ENCODE measurements at places on chromosomes 7 and 10.

DNA sequence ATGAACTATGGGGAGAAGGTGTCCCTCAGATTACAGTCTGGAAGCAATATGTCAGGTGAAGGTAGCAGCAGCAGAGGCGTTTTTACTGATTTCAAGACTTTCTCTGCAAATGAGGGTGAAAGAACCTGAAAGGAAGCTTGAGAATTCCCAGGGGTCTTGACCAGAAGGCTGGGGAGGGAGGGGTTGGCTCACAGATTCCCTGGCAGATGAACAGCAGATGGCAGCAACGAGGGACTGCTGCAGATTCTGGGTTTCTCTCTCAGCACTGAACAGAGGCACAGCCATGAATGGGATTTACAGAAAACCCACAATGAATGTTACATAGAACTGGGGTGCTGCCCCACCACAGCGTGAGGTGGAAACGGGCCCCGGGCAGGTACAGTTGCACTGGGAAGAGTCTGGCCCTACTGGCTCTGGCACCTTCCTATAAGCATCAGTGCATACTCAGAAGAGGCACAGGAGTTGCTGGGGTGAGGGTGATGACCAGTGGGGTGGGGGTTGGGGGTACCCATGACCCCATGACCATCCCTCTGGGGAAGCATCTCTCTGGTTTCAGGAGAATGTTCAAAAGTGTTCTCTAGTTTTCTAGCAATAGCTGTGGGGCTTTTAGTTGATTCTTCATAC lies 317.8 kb downstream of the SH2D4B start:
- no peak for DNase-seq

GRCh38 chr10:4169448-4169847 lies 384.4 kb upstream of the KLF6 start:
- DNase-seq = no peak

DNA sequence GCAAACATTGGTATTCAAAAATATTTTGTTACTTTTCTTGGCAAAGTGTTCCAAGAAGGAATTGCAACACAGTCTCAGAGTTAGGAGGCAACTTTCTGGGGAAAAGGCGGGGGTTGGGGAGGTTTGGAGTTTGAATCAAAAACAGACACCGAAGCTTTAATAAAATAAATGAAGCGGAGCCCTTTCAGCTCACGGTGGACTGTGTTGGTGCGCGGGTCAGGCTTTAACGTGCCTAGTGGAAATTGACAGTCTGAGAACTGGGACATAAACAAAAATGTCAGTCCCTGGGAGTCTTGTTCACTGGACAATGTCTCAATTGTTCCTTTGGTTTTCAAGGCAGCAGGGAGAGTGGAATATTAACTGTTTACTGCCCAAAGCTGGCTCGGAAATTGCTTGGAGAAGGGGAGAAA lies 109.3 kb downstream of the TCF7L2 start:
- no peak for DNase-seq

DNA sequence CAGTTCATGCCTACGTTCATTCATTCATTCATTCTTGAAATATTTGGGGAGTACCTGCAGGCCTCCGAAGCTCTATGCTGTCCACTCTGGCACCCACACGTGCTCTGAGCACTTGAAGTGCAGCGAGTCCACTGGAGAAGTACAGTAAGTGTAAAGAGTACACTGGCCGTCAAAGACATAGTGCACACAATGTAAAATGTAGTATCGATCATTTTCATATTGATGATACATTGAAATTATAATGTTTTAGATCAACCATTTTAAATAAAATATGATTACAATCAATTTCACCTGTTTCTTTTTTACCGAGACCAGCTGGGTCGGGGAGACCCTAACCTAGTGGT lies 37.0 kb upstream of the PURB start:
- DNase-seq = no peak

- no peak for DNase-seq
Measured at GRCh38 chr10:58384544-58384998, 639 bp upstream of the TFAM start.

DNA sequence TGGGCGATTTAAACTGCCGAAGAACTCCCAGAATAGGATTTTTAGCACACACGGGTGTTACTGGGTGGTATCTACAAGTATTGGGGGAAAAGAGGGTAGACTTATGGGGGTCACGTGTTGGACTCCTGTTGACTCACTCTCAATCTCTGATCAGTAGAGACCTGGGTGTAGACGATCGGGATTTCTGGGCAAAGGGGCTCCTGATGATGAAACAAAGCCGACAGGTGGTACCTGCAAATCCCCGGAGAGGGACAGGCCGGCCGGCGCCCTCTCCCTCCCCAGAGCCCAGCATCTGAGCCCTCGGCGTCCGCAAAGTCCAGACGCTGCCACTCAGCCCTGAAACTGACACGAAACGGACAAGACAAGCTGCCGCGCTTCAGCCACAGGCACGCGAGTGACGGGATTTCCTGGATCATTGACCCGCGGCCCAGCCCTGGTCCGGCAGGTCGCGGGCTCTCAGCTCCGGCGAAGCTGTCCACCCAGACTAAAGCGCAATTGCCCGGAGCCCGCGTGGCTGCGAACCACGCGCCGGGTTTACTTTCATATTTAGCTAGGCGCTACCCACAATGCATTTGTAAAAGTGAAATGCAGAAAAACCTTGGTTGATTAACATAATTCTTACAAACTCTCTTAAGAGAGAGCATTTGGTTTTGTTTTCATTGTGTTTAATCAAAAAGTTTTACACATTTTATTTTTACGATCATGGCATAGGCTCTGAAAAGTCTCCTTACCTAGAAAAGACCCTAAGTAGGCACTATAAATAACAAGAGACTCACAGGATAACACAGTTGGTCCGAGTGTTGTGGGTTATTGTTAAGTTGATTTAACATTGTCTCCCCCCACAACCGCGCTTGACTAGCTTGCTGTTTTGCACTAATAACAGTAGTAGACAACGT lies 56.9 kb upstream of the EZH2 start:
- peak; percentile 84 for DNase-seq

GRCh38 chr7:12119620-12120303 lies 91.3 kb upstream of the TMEM106B start:
- no peak for DNase-seq

DNA sequence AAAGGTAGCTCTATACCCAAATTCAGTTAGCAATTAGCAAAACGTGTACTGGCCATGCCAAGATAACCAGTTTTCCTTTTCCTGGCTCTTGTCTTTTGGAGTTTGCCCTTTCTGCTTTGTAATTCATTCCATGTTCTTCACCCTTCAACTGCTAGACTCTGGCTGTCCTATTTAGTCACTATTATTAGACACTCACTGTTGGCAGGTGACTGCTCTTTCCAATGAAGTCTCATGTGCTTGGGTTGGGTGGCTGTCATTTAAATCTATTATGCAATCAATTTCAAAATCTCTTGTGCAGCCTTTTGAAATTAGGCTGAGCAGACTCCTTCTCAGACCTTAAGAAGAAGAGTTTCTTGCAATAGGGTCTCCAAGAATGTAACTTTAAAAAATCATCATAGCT lies 266.5 kb downstream of the GPR158 start:
- DNase-seq = no peak

GRCh38 chr7:4361774-4362173 lies 320.3 kb upstream of the FOXK1 start:
- DNase-seq = no peak

DNA sequence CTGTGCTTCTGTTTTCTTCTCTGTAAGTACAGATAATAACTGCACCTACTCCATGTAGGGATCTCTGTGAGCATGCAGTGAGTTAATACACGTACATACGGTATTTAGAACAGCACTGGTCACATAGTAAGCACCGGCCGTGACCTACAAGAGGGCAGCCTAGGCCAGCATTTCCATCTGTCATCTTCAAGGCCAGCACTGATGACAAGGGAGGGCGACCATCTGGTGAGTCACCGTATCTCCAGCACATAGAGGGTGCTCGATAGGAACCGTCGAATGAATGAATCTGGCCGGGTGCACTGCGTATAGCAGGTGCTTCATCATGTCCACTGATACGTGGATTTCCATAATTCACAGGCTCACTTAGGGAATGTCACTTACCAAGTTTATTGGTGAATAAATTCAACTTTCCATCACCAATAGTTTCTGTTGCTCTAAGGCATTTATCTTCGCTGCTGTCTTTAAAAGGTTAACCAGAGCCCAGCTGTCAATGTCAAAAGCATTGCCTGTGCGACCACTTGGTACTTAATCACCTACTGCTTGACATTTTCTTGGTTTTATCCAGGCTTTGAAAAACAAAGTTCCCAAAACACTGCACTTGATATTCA lies 8.3 kb downstream of the NOD1 start:
- DNase-seq = no peak

GRCh38 chr10:13417459-13418126 lies 69.5 kb upstream of the SEPHS1 start:
- no peak for DNase-seq

GRCh38 chr7:11615174-11615573 lies 216.8 kb downstream of the THSD7A start:
- DNase-seq = no peak

DNA sequence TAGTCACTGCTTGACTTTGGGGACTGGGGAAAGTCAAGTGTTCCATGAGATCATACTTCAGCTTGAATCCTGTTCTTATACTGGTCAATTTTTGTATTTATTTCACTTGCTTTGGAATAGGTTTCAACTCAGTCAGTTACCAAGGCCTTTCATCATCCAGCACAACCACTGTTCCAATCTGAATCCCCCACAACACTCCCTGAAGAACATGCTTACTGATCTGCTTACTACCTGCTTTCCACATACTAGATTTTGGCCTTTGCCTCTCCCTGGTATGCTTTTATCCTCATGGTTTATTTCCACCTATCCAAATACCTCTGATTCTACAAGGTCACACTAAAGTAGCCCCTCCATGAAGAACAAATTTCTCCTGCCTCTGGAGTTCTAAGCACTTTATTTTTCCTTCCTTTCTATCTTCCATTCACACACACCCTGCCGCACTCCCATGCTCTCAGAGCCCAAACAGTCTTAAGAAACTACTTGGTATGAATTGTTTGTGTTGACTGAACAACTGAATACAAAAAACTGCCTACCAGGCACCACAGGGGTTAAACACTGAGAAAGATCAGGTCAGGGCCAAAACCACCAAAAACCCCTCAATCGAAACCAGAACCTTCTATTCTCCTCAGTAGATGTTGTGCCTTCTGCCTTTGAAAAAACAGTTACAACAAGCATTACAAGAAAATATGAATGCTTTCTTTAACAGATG lies 178.1 kb downstream of the AVL9 start:
- no peak for DNase-seq

GRCh38 chr10:19107406-19107805 lies 58.8 kb downstream of the MALRD1 start:
- no peak for DNase-seq

DNA sequence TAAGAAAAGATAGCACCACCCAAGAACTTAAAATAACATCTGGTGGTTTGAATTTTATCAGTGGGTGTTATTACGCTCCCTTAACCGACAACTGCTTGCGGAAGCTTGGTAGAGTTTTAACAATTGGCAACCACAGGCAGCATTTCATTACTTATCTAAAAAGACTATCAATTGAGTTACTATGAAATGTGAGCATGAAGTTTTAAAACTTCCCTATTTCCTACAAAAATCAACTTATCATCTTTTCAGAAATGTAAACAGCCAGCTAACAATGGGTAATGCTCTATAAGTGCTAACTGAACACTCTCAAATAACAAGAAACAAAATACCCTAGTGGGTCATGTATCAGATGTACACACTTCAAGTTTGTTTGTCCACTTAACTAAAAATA lies 68.8 kb downstream of the OSBPL3 start:
- peak; percentile 62 for DNase-seq

DNA sequence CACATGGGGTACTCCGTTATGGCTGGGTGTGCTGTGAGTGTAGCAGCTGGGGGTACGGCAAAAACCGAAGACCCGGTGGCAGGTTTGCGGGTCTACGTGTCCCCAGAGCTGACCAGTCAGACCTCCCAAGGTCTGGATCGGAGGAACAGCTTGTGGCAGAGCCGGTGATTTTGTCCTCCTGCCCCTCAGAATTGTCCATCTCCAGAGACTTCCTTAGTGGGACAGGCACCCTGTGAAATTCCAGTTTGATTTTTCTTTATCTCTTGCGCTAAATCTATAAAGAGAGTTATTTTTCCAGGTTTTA lies 1.0 kb downstream of the EIF3B start:
- DNase-seq = no peak

- DNase-seq = no peak
Measured at GRCh38 chr10:49333192-49333591, 34.2 kb downstream of the C10orf71 start.

DNA sequence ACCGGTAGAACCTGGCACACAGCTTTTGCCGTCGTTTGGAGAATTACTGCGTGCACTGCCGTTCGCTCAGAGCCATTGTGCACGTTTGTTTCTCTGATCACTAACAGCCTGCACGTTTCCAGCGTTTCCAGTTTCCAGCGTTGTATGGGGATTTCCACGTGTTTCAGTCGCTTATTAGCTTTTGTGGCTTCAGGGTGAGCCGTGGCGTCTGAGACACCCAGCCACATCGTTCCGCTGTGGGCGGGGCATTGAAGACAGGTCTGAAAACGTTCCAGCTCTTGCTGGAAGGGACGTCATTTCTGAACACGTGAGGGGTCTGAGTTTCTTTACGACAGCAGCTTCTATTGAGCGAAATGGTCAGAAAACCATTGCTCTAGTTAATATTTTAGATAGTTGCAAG lies 164.8 kb downstream of the DNAJB6 start:
- peak; percentile 61 for DNase-seq

- DNase-seq = no peak
Measured at GRCh38 chr10:34710391-34710751, 104.7 kb downstream of the PARD3 start.

DNA sequence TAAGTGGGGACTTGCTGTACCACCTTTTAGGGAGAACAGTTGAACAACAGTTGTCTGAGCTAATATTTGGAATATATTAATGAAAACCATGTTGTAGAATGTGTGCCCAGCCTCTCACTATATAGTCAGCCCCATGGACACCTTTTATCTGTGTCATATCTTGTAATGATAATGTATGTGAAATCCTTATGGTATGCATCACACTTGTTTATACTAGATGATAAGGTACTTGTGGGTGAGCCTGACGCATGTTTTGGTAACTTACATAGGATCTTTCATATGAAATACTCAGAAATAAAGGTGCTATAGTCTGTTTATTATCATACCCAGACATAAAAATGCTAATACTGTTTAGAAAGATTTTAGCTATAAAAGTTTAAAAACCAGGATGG lies 32.8 kb downstream of the CAMK1D start:
- no peak for DNase-seq

GRCh38 chr7:66697449-66698438 lies 42.8 kb upstream of the RABGEF1 start:
- DNase-seq = no peak

GRCh38 chr10:112758961-112759360 lies 191.1 kb upstream of the TCF7L2 start:
- no peak for DNase-seq

GRCh38 chr10:59079386-59080226 lies 96.8 kb upstream of the PHYHIPL start:
- no peak for DNase-seq

DNA sequence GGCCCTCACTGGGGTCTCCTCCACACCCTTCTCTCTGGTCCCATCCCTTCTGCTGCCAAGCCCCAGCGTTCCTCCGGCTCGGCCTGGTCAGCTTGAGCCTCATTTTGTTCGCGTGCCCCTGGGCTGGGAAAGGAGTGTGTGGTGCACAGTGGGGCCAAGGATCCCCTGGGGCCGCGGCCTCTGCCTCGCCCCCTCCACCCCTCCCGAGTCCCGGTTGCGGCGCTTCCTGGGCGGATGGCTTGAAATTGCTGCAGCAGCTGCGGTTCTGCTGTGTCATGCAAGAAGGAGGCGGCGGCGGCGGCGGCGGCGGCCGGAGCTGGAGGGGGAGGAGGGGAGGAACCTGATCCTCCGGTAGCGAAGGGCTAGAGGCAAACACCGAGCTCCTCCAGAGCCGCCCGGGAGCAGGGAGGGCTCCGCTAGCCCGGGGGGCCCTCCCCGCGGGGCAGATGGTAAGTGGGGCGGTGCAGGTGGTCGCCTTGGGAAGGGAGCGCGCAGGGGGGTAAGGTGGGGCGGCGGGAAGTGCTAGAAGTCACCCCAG lies 217.8 kb upstream of the MKLN1 start:
- DNase-seq = peak; percentile 81
